Astrocyte of the spinal cord (primary cell): ENCODE measurements at places on chromosomes 1 and 21.

DNA sequence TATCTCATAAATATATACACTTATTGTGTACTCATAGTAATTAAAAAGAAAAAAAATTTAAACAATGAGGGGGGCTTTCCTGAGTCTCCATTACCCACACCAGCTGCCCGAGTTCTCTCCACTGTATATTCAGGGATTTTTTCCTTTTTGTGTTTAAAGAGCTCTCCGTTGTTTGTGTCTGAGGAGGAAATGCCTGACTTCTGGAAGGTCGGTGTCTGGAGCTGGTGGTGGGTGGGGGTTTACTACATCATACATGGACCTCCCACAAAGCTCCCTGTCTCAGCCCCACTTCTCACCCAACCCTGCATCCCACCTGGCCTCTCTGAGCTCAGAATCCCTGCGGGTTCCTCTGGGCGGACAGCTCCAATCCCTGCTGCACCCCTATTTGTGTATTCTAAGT, 64.1 kb upstream of the ETV3 start:
- no peak for DNase-seq

- no peak for DNase-seq
Measured at GRCh38 chr1:92363401-92363800, 64.5 kb downstream of the RPAP2 start.

DNA sequence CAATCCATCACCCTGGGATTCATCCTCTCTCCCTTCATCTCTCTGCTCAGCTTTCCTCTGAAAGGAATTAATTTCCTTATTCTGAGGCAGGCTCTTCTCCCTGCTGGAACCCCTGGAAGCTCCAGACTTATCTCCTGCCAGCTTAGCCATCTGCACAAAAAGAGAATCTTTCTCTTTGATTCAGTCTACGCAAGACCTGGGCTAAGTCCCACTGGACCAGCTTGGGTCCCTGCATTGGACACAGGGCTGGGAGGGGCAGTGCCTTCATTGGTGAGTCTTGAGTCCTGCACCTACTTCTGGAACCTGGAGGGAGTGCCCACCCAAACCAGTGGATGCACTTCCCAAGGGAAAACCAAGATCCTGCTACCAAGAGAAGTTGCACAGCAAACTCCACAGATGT, 271.7 kb upstream of the CSF3R start:
- no peak for DNase-seq

DNA sequence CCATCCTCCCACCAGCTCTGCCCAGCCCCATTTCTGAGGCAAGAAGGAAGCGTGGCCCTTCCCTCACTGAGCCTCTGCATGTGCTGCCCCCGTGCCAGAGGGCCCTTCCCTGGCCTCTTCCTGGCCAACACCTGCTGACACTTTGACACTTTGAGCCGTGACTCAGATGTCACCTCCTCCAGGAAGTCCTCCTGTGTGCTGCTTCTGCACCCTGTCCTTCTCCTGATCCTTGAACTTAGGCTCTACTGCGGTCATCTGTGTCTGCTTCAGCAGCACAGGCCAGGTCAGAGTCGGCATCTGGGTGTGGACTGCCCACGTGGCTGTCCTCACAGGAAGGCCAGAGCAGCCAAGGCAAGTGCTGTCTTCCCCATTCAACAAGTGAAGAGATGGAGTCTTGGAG, 19.6 kb upstream of the EPHA8 start:
- DNase-seq: no peak

- DNase-seq: no peak
Measured at GRCh38 chr1:84573481-84573966, 716 bp downstream of the CTBS start.

DNA sequence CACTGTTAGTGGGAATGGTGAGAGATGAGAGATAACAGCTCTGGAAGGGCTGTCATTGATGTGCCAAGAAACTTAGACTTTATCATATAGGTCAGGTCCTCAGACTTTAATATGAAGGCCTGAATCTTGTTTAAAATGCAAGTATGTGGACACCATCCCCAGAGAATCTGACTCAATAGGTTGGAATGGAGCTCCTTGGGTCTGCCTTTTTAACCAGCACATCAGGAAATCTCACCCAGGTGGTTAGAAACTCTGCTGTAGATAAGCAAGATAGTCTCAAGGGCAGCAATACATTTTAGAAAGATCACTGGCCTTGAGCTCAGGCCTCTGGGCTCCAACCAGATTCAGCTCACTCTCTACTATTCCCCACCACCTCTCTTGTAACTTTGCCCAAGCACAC, 180.4 kb downstream of the SLC44A5 start:
- peak; percentile 8 for DNase-seq

- DNase-seq: no peak
Measured at GRCh38 chr1:230894032-230894431, 25.7 kb upstream of the C1orf198 start.

- DNase-seq: peak; percentile 17
Measured at GRCh38 chr1:112011202-112011601, 21.7 kb upstream of the KCND3 start.

GRCh38 chr1:118217141-118217838, 32.3 kb upstream of the SPAG17 start:
- peak; percentile 1 for DNase-seq

DNA sequence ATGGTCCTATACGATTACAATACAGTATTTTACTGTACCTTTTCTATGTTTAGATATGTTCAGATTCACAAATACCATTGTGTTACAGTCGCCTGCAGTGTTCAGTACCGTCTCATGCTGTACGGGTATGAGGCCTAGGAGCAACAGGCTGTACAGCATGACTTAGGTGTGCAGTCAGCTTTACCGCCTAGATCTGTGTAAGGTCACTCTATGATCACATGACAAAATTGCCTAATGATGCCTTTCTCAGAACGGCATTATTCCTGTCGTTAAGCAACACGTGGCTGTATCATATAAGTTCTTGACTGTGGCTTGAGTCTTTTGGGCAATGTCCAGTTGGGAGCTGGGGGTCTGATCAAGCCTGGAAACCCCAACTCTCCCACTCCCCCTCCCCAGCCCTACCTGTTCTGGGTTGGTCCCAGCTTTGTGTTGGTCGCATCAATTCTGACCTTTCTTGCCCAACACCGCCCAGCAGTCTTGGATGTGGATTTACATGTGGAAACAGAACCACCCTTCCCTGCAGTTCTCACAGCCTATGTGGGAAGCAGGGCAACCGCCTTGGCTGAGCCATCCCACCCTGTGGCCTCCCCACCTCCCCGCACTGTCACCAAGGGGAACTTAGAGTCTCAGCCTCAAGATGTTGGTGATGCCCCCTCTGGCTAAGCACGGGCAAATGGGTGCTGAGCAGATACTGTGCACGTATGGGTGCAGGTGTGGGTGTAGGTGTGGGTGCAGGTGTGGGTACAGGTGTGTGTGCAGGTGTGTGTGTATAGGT, 80.2 kb upstream of the ACTL8 start:
- DNase-seq: no peak
